ENCODE measurements at places on chromosomes 12 and 14.

- DNase-seq, result no peak
These were observed 83.9 kb downstream of the ARL6IP4 start for GRCh38 chr12:123064366-123064765.

DNA sequence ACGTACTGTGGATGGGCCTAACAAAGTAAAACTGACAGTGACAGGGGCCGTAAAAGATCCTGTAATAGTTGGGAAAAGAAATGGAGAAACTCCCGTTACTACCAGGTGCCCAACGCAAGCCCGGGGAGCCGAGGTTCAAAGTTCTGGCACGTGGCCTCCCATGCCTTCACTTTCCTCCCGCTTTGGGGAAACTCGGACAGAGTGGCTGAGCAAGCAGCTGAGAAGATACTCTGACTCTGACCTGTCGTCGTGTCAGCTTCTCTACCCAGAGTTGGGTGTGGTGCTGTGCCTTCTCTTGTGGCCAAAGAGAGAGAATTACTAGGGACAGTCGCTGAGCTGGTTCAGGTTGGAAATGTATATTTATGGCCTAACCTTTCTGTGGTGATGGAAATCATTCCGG is 1.7 kb downstream of the B4GALNT3 start:
- DNase-seq, result no peak

DNA sequence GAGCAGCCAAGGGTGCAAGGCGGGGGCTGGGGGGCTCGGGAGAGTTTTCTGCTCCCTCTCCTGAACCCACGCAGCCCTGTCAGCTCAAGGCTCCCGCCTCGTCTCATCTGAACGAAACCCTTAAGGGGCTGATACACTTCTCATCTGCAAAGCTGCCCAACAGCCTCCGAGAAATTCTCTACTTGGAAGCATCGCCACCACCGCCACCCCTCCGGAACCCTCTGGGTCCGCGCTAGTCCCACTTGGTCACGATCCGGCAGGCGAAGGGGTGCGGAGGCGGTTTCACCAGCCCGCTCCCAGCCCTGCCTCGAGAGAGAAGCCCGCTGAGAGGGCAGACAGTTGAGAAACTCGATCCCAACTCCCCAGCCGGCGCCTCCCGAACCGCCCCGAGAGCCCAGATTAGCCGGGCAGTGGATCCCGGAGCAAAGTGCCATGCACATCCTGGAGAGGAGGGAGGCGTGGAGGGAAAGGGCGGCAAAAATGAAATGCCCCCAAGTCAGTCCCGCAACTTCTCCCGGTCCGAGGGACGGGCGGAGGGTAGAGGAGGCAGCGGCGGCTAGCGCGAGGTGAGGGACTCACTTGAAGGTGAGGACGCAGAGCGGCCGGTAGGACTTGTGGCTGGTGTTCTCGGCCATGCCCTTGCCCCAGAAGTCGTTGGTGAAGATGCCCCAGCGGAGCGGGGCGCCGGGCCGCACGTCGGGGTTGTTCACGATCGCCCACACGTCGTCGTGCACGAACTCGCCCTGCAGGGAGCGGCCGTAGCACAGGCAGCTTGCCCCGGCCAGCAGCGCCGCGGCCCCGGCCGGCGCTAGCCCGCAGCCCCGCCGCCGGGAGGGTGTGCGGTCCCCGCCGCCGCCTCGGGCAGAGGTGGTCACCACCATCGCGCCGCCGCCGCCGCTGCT is 620 bp downstream of the TMTC1 start:
- peak; percentile 25 for DNase-seq

DNA sequence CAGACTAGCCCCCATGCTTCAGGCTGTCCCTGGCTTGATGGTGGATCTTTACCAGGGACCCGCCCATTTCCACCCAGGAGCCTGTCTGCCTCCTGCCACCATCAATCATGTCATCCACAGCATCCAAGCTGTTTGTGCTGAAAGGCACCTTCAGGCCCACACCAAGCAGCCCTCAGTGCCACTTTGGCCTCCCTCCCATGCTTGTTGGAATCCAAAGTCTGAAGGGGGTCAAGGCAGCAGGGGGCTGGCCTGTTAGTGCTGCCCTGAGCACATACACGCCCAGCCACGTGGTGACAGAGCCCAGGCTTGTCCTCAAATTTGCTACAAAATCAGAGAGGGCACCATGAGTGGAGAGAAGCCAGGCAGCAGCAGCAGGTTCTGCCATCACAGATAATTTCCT is 1146.8 kb downstream of the FSCB start:
- no peak for DNase-seq

DNA sequence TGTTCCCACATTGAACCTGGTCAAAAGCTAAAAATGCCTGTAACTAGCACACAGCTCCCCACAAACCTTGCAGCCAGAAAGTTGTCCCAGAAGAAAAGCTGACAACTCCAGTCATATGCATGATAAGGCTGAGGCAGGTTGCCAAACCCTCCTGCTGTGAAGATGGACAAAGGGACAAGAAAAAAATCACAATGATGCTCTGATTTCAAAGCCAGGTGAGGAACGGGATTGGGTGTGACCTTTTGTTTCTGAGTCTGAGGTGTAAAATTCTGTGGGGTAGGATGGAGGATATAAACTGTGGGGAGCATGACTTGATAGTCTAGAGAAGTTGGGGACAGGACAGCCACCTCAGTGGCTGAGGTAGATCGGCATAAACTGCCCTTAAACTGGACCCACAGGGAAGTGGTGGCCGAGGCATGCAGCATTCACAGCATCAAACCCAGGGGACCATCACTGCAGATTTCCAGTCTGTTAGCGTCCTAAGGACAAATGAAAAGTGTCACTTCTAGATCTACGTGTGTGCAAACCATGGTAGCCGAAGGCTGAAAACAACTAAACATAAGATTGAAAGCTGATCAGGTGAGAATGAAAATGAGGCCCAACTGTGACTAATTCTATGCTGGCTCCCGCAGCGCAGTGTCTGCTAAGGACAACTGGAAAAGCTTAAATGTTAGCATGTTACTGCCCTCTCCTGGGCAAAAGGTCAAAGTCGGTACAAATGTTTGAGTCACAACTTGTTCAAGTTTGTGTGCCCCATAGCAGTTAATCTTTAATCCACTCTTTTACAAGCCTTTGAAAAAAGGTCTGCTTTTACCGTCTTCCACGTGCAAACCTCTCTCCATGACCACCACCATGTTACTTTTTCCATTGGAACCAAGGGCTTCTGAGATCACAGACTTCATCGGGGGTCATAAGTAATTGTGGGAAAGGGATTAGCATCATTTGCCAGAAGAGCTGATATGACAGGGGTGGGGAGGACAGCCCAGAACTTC is 39.8 kb downstream of the GRIN2B start:
- peak; percentile 64 for DNase-seq

GRCh38 chr12:47221256-47222023 is 141.7 kb upstream of the AMIGO2 start:
- DNase-seq, result no peak

DNA sequence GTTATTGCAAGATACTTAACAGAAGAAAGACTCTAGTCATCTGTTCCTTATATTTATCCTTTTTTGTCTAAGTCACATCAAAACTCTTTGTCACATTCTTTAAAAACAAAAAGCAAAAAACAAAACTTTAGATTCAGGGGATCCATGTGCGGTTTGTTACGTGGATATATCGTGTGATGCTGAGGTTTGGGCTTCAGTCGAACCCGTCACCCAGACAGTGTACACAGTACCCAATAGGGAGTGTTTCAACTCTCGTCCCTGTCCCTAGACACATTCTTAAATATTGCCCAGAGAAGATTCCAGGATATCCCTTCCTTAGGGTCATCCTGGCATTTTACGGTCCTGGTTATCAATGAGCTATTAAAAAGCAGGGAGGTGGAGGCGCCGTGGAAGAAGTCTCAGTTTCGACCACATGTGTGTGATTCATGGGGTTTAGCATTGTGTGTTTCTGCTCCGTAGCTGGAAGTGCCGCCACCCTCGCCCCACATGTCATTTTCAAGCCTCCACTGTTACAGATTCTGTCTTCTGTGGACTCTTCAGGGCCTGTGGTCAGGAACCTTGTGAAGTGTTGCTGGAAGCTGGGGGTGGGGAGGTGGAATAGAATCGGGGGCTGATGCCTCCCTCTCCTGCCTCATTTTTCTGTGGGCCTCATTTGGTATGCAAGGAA is 19.9 kb downstream of the CCND2 start:
- no peak for DNase-seq

DNA sequence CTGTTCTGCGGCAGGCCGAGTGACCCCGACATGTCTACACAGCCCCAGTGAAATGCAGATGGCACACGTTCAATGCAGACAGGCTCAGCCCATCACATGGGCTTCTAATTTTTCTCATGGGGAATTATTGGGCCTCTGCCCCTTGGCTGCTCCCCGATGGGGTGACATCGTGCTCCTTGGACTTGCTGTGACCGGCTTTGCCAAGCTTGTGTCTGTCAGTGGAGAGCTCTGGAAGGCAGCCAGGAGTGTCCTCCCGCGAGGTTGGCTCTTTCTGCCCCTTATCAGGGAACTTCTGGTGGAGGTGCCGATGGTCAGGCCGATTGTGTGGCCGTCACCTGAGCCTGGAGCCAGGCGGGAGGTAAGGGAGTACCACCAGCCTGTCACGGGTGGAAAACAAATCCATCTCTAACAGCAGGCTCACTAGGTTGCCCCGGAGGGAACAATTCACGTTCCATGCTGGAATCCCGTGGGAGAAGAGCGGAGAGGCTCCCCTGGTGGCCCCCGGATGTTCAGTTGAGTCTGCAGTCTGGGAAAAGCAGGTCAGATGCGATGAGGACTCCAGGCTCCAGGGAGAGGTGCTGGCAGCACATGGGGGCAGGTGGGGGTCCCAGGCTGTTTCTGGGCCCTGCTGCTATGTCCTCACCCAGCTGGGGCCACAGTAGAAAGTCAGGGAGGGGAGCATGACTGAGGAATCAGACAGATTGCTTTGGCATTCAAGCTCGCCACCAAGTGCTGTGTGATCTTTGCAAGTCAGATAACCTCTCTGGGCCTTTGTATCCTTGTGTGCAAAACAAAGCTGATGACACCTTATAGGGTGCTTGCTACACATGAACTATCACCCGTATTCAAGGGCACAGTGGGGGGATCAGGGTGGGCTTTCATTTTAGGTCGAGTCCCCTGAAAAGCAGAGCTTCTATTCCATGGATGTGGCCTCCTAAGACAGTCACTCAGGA is 43.2 kb upstream of the EML1 start:
- no peak for DNase-seq

DNA sequence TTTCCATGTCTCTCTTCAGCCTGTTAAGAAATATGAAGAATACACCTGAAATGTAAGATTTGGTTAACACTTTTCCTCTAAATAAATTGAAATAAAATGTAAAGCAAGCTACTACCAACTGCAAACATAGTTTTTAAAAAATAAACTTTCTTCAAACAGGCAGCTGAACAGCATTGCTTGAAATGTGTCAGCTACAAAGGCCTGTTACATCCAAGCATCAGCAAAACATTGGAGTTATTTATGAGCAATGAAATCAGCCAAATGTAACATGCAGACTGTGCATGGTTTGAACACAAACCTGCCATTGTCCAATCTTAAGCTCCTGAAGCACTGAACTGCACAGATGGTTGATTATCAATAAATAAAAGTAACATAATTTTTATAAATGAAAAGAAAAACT is 291.3 kb downstream of the ACSS3 start:
- no peak for DNase-seq

GRCh38 chr12:93618891-93619410 is 46.5 kb downstream of the SOCS2 start:
- no peak for DNase-seq

- DNase-seq, result no peak
These were observed 50.9 kb upstream of the BCL2L14 start for GRCh38 chr12:12019881-12020280.

- no peak for DNase-seq
These were observed 146.8 kb upstream of the DIO2 start for GRCh38 chr14:80358112-80358511.

- no peak for DNase-seq
These were observed 2.0 kb downstream of the DTX1 start for GRCh38 chr12:113058553-113058952.

DNA sequence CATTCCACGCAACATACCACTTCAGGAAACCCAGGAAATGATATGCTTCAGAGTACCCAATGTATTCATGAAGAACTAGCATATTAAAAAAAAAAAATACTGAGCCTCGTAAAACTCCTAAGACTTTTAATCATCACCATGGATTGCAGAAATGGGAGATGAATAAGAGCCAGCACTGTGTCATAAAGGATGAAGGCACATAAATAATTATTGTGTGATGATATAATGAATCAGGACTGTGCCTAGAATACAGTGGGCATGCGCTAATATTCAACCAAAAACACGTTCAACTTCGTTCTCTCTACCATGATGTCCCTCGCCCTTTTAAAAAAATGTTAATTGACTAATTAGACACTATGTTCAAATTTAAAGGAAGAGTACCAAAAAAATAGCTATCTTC is 68.7 kb downstream of the CIT start:
- no peak for DNase-seq

- no peak for DNase-seq
These were observed 131.2 kb downstream of the EML1 start for GRCh38 chr14:99924379-99924778.

GRCh38 chr12:62264706-62265105 is 4.5 kb downstream of the USP15 start:
- no peak for DNase-seq

DNA sequence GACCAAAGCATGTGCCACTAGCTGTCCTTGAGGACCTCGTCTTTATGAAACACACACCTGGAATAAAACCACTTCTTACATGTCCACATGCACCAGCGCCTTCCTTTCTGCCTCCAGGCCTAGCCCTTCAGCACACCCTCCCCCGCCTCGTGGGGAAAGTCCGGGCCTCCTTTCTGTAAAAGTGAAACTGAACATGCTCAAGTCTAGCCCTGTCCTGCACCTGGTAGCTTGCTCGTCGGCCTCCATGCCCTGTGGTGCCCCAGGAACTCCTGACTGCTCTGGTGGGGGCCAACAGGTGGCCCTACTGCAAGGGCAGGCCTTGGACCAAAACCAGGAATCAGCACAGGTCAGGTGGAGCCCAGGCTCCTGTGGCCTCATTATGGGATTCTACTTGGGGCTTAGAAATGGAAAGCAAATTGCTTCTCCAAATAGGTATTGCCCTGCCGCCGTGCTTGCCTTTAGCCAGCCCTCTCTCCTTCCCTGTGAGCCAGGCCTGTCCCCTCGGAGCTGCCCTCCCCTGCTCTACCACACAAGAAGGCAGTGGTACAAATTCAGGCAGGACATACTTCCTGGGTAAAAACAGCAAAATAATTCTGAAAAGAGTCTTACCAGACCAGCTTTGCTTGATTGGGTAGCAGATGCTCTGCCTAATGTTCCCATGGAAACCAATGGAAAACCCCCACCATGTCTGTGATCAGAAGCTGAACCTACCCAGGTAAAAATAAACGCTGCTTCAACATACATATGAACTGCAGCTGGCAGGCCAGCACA is 43.5 kb downstream of the ERH start:
- DNase-seq, result no peak

GRCh38 chr14:50320283-50320682 is 8.2 kb downstream of the DMAC2L start:
- DNase-seq, result no peak

- DNase-seq, result peak; percentile 52
These were observed 242.0 kb upstream of the MDGA2 start for GRCh38 chr14:47917344-47917954.

GRCh38 chr14:22781301-22781991 is 15.0 kb downstream of the OXA1L start:
- no peak for DNase-seq

- no peak for DNase-seq
These were observed 1.7 kb upstream of the JPH4 start for GRCh38 chr14:23580152-23580926.

- DNase-seq, result peak; percentile 57
These were observed 7.5 kb downstream of the TMEM52B start for GRCh38 chr12:10186299-10186698.
